SK-N-SH (cell line): ENCODE measurements at places on chromosomes 2 and 18.

DNA sequence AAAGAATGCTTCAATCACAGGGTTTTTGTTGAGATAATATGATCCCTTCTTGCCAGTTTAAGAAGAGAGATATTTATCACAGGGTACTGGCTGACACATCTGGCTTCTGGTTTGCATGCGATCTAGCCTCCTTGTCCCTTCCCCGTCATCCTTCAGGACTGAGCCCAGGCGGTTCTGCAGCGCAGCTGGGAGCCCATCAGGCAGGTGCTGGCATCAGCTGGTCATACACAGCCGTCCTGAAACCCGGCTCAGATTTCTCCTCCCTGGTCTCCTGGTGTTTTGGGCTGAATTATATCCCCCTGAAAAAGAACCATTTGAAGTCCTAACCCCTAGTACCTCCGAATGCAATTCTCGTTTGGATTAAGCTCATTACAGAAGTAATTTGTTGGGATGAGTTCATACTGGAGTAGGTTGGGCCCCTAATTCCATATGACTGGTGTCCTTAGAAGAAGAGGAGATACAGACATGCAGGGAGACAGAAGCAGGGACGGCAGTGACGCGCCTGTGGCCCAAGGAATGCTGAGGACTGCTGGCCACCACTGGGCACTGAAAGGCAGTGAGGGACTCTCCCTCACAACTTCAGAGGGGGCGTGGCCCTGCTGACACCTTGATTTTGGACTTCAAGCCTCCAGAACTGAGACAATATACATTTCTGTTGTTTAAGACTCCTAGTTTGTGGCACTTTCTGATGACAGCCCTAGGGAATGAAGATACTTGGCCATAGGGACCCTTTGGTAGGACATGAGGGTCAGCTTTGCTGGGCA is 83.9 kb upstream of the ODC1 start:
- no peak for DNase-seq

- DNase-seq: no peak
Measured at GRCh38 chr2:138201286-138201685, 237.0 kb downstream of the HNMT start.

- no peak for DNase-seq
Measured at GRCh38 chr18:52323802-52324201, 16.2 kb upstream of the DCC start.

DNA sequence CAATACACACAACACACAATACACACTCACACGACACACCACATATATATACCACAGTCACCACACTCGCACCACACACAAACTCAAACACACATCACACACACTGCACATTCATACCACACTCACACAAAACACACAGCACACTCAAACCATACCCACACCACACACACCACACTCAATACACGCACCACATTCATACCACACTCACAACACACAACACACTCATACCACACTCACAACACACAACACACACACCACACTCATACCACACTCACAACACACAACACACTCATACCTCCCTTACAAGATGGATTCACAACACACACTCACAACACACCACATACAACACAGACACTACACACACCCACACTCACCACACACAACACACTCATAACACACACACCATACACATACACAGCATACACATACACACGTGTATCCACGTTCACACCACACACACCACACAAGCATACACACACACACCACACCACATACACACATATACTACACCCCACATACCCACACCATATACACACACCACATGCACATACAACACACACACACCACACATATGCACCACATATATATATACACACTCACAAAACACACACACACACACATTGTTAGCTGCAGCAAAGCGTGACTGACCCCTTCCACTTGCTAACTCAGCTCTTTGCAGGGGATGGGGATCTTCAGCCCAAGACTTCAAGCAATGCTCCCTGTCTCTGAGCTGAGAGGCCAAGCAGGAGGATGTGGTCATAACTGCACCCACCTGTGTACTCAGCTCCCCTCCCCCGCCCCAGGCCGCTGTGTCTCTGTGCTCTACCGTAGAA is 59.0 kb downstream of the SDC1 start:
- DNase-seq: no peak

GRCh38 chr2:128607440-128607839 is 288.8 kb upstream of the HS6ST1 start:
- no peak for DNase-seq

DNA sequence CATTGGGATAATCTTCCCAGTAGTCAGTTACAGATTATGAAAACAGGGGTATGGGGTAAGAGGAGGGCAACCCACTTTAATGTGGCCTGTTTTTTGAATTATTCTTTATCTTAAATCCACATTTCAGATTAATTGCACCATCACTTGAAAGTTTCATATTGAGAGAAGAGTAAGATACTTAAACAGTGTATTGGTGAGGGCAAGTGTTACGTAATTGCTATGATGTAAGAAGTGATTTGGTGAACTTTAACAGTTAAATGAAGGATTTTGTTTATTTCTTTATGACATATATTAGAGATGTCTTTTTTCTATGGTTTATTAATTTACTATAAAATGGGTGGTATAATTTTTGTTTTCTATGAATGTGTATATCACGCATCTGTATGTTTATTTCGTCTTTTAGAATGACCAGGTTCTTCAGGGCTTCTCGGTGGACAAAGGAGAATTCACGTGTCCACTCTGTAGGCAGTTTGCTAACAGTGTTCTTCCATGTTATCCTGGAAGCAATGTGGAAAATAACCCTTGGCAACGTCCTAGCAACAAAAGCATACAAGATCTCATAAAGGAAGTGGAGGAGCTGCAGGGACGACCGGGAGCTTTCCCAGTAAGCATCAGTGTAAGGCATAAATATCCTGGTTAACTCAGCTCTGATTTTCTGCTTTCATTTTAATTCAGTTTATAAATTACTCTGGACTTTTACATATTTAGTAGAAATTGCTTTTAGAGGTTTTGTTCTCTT is 171.2 kb upstream of the MYO3B start:
- DNase-seq: no peak

- DNase-seq: no peak
Measured at GRCh38 chr2:180540761-180541160, 439.6 kb upstream of the UBE2E3 start.

GRCh38 chr2:127644066-127645025 is 1.6 kb upstream of the GPR17 start:
- DNase-seq: no peak

GRCh38 chr2:118227698-118228508 is 139.6 kb downstream of the INSIG2 start:
- no peak for DNase-seq

- no peak for DNase-seq
Measured at GRCh38 chr2:226124548-226125011, 675.0 kb downstream of the IRS1 start.

DNA sequence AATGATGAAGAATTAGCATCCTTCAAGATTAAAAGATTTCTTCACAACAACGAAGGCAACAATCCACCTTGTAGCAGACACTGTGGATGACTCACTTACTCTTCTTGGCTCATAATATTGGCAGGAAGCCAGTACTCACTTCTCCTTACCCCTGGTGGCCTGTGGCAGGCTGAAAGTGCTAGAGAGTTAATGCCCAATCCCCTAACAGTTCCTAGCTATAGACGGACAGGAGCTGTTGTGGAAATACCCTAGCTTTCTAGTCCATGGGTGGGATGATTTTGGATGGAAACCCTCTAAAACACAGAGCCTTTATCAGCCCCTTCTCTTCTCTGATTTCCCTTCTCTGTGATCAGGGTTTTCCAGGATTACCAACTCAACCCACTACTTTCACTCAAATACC is 128.6 kb upstream of the NYAP2 start:
- DNase-seq: peak; percentile 19

GRCh38 chr2:69975853-69976462 is 14.5 kb upstream of the ASPRV1 start:
- DNase-seq: no peak

GRCh38 chr2:122651780-122652179 is 896.3 kb downstream of the TSN start:
- DNase-seq: no peak

GRCh38 chr2:2662847-2663356 is 331.8 kb upstream of the MYT1L start:
- DNase-seq: no peak

GRCh38 chr18:47970664-47971531 is 40.4 kb upstream of the SMAD2 start:
- no peak for DNase-seq

GRCh38 chr2:149767516-149767974 is 180.0 kb upstream of the MMADHC start:
- no peak for DNase-seq

DNA sequence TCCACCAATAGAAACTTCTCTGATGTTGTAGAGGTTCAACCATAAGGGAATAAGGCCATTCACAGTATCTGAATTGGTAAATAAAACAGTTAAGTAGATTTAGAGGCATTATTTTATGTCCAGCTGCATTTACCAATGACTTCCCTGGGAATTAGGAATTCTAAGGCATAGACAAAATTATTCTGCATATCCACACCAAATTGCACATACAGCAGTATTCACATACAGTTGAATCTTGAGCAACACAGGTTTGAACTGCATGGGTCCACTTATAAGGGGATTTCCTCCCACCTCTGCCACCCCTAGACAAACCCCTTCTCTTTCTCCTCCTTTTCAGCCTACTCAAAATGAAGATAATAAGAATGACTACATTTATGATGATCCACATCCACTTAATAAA is 54.4 kb downstream of the COL5A2 start:
- no peak for DNase-seq

DNA sequence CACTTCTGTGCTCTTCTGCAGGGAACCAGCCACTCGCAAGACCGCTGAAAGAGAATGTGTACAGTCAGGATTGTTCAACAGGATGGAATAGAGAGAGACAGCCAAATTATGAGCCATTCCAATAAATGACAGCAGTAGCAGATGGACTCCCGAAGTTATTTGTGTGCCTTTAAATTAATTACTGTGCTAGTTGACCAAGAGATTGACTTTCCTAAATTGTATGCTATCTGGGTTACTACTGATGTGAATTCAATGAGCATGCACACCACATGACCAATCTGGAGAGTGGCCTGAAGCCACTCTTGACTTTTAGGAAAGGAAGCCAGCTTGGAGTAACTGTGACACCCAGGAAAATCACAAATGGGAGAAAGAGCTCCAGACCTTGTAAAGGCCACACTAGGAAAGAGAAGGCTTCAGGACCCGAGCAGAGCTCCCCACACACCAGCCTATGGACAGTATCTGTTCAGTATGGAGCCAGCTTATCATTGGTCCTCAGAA is 52.8 kb downstream of the CHMP3 start:
- no peak for DNase-seq

DNA sequence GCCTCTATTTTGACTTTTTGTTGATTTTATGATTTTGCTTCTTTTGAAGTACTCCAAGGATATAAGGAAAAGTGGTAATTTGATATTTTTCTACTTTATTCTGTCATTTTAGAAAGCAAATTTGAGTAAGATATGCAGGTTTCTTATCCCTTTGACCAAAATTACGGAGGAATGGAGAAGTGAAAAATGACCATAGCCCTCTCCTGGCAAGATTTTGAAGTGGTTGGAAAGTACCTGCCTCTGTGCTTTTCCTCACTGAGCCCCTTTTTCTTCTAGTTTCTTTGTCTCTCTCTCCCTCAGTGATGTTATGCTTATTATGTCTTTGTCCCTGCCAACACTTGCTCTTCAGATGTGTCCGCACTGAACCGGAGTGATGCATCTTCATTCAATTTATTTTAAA is 898.1 kb downstream of the EPHA4 start:
- no peak for DNase-seq

DNA sequence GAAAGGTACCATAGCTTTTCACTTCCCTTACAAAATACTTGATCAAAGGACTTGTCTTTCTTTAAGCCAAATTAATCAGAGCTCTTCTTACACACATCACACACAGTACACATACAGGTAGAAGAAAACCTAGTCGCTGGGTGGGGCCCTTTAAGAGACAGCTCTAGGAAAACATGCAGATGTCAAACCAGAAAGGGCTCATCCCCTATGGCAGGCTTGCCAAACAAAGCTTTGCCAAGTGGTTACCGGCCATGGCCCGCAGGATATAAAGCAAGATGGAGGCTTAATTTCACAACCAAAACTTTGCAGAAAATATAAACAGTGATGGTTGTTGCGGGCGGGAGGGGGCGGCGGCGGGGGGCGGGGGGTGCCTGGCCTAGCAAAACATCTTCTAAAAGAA is 2156.0 kb upstream of the PIK3C3 start:
- DNase-seq: no peak

GRCh38 chr2:216538538-216538937 is 39.9 kb downstream of the RPL37A start:
- DNase-seq: no peak

DNA sequence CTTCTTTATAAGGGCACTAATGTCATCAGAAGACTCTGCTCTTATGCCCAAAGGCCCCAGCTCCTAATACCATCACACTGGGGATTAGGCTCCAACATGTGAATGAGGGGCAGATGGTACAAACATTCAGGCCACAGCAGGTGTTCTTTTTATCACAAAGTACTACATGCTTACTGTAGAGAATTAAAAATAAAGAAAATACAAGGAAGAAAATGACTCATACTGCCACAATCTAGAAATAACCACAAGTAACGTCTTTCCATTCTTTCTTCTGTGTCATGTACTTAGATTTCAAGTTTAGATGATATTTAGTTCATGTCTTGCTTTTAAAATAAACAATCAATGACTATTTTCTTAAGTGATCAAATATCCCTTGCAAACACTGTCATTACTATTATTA is 100.3 kb upstream of the NEDD4L start:
- DNase-seq: no peak

- DNase-seq: no peak
Measured at GRCh38 chr2:33321236-33321771, 155.1 kb upstream of the RASGRP3 start.

GRCh38 chr2:74095632-74096031 is 52.1 kb downstream of the BOLA3 start:
- DNase-seq: no peak

GRCh38 chr2:188720811-188721605 is 253.2 kb upstream of the COL3A1 start:
- no peak for DNase-seq

- DNase-seq: no peak
Measured at GRCh38 chr2:100008956-100009355, 133.4 kb downstream of the AFF3 start.

DNA sequence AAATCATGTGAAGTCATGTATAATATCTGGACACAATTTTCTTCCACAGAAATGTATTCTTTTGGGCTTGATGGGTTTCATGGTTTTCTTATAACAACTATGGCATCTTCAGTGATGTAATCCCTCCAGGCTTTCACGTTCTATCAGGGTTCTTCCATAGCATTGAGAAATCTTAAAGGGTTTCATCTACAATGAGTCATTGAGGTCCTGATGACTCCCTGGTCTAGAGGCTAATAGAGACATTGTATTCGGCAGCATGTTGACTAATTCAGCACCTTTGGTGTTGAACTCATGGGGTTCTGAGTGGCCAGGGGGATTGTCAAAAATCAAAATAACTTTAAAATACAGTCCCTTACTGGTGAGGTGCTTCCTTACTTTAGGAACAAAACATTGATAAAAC is 614.0 kb upstream of the CRIM1 start:
- DNase-seq: no peak

GRCh38 chr2:151845884-151846283 is 17.7 kb upstream of the ARL5A start:
- no peak for DNase-seq
